ENCODE measurements at places on chromosomes 11 and 22. TPM values are rescaled to one million over a fixed set of nuclear protein-coding genes. Genes with fewer than 3 reads are reported as not detected.

The CECR2 gene
- 2.1 TPM for total RNA-seq

The LYVE1 gene
- total RNA-seq = 4.1 TPM

The ANO1 gene
- total RNA-seq = 0.19 TPM

The DEUP1 gene
- not detected for total RNA-seq

The SIRT3 gene
- total RNA-seq = 12.4 TPM

The TMPRSS5 gene
- not detected for total RNA-seq

Data from cardiac ventricle fibroblast (primary cell).